ENCODE measurements at places on chromosomes 4 and X.

GRCh38 chr4:186058253-186058979 lies 10.5 kb upstream of the TLR3 start:
- DNase-seq = no peak

DNA sequence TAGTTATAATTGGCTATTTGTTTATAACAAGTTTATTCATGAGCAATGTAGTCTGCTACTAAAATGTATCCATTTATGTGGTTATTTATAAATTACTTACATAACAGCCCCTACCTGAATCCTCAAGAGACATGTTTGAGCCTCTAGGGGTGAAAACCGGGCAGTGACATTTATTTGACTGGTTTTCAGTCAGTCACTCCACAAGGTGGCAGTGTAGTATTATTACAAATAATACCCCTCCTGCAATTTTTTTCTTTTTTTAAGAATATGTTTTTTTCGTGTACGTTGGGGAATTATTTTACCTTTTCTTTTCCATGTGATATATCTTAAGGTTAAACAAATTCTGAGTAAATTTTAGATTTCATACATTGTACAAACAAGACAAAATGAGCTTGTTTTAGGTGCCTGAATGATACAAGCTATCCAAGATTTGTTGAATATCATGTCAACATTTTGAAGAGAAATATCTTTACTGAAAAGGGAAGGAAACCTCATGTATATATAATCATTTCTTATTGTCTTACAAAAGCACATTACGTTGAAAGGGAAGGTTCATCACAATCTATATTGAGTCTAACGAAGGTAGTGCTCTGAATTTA lies 598.7 kb upstream of the TECRL start:
- DNase-seq = peak; percentile 24

GRCh38 chr4:65589331-65589730 lies 81.0 kb downstream of the EPHA5 start:
- no peak for DNase-seq

GRCh38 chr4:16227462-16227868 lies 1.2 kb upstream of the TAPT1 start:
- DNase-seq = no peak

DNA sequence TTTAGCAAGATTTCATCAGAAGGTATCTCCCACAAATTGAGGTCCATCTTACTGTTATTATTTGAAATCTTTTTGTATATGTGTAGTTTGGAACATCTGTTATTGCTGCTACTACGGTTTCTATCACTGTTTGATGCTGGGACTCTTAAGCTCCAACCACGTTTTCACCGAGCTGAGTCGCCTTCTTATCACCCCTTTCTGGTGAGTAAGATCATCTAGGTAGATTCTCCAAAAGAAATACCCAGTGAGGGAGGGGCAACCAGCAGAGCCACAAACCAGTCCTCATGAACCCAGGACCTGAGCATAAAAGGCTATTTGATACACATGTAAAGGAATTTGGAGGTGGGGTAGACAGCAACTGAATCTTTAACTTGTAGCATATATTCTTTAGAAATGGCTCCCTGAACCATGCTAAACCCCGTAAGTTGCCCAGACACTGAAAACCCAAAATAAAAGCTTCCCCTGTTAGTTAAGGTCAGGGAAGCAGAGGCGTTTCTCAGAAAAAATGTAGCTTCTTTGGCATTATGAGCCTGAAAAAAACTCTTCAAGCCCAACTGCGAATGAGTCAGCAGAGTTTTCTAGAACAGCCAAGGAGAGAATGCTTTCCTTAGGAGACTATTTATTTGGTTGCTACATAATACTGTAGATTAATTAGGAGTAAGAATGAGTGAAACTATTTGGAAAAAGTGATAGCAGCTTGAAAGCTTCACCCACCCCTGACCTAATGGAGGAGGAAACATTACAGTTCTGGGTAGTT lies 53.8 kb upstream of the ATXN3L start:
- no peak for DNase-seq

- DNase-seq = no peak
Observed at GRCh38 chr4:109627361-109627760, 67.3 kb downstream of the MCUB start.

DNA sequence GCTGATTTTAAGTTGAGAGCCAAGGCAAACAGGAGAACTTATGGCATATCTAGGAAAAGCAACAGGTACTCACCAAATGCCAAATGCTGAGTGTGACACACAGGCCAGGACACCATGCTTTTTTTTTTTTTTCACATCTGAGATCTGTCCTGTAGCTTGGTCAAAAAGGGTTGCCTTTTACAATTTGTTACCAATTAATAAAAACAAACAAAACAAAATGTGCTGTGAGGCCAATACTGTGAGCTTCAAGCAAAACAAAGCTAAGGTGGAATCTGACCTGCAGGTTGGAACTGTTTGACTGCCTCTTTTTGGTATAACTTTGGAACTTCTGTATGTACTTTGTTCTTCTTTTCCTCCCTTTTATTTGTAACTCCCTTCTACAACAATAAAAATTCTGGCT lies 548.5 kb upstream of the IGFBP7 start:
- no peak for DNase-seq

DNA sequence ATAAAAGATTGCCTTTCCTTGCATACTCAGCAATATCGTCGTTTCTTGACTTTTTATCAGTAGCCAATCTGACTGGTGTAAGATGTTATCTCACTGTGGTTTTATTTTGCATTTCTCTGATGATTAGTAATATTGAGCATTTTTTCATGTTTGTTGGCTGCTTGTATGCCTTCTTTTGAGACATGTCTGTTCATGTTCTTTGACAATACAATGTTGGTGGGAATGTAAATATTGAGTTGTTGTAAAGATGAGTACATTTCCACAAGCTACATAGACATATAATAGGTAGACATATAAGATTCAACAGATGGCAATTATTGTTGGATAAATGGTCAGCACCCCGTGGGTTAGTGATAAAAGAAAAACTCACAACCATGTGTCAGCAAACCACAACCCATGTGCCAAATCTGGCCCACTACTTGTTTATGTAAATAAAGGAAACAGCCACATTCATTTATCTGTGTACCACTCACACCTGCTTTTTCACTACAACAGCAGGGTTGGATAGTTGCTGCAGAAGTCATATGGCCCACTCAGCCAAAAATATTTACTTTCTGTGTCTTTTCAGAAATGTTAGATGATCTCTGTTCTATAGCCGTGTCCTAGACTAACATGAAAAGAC lies 153.1 kb upstream of the VCX start:
- DNase-seq = peak; percentile 53

DNA sequence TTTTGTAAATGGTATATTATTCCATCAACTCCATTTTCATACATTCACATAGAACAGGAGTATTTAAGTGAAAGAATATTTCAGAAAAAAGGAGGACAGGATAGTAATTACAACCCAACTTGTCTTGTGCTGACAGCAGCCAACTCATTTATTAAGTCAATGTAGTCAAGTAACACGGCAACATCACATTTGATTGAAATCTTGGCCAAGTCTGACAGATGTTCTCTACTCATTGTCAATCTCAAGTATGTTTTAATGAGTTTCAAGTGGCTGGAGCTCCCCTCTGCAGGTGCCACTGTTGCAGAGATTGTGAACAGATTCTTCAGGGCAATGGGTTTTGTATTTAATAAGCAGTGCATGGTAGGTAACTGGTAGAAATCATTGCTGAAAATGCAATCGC lies 332.5 kb downstream of the C4orf33 start:
- DNase-seq = peak; percentile 87

GRCh38 chrX:110276778-110277177 lies 41.1 kb downstream of the AMMECR1 start:
- no peak for DNase-seq

DNA sequence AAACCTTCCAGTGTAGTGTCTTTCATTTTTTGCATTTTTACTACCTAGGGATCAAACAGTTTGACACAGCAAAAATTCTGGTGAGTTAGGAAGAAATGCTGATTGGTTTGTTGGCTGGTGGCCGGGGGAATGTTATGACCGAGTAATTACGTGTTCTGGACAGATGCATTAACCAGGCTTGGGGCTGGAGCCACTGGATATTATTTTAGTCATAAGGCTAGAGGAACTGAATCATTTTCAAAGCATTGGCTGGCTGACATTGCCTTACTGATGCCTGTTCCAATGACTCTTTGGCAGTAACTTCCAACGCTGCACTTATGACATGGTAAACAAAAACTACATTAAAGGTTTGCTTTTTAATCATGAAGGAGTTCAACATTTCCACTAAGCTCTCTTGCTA lies 84.6 kb downstream of the FBXO8 start:
- DNase-seq = no peak

DNA sequence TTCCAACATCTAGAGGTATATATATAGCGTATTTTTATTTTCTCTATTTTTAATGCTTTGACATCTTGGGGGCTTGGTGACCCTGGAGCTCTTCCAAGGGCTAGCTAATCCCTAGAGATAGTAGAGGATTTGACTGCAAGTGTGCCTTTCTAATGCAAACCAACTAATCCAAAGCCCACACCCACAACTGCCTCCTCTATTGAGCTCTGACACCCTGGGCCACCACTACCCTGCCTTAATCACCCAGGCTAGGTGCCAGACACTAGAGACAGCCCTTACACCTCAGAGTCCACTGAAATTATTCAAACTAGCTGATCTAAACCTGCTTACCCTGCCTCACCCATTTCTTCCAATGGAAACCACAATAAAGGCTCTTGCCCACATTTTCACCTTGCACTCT lies 69.6 kb upstream of the ATXN3L start:
- no peak for DNase-seq

GRCh38 chr4:177802162-177802561 lies 359.9 kb upstream of the AGA start:
- no peak for DNase-seq

GRCh38 chr4:182897601-182898478 lies 19.3 kb downstream of the DCTD start:
- DNase-seq = peak; percentile 43

- no peak for DNase-seq
Observed at GRCh38 chr4:141497627-141498026, 138.8 kb upstream of the IL15 start.

Measured in NCI-H1105 treated with DMSO at 0.1 percent for 48 hours (cell line).